Placental epithelial cell (primary cell): ENCODE measurements at places on chromosomes 5 and 9. TPM values are rescaled to one million over a fixed set of nuclear protein-coding genes. Genes with fewer than 3 reads are reported as not detected.

TMC1 gene
- under 0.01 and 0.79 TPM in 2 replicates for total RNA-seq

DIPK1B gene
- total RNA-seq = 0.39 TPM in 1 of 2 replicates, not detected in the other

AHRR gene
- 0.33 and 3.5 TPM in 2 replicates for total RNA-seq

TERT gene
- not detected in 2 replicates for total RNA-seq

ENTREP1 gene
- total RNA-seq = 0.39 and 0.54 TPM in 2 replicates

SPINK4 gene
- total RNA-seq = not detected in 2 replicates

GFM2 gene
- 40.8 and 52.5 TPM in 2 replicates for total RNA-seq

RLN2 gene
- not detected in 2 replicates for total RNA-seq

ANKH gene
- 15.2 and 33.0 TPM in 2 replicates for total RNA-seq

ADAMTS13 gene
- 2.0 and 4.7 TPM in 2 replicates for total RNA-seq

DMRT3 gene
- not detected in 2 replicates for total RNA-seq

BTNL8 gene
- not detected in 2 replicates for total RNA-seq

LMX1B gene
- not detected in 2 replicates for total RNA-seq
